Colonic mucosa (tissue), 4 donors: ENCODE measurements at places on chromosomes 6 and 20.
A peak's percentile ranks its signal among the peaks of the same experiment; 100 is the strongest.

DNA sequence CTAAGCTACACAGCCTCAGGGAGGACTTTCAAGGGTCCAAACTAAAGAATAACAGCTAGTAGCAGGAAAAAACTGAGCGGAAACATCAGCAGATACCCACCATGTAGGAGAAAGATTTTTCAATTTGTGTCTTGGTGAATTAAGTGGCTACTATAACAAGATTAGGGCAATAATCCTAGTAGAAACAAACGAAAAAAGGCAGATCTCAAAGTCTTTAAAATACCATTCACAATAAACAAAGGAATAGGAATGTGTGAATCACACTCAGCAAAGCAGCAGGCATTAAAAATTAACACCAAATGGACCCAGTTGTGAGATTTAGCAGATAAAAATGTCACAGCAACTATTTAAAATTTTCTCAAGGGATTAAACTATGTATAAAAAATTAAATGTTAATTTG lies 761.2 kb downstream of the TENT5A start:
- no peak for DNase-seq

DNA sequence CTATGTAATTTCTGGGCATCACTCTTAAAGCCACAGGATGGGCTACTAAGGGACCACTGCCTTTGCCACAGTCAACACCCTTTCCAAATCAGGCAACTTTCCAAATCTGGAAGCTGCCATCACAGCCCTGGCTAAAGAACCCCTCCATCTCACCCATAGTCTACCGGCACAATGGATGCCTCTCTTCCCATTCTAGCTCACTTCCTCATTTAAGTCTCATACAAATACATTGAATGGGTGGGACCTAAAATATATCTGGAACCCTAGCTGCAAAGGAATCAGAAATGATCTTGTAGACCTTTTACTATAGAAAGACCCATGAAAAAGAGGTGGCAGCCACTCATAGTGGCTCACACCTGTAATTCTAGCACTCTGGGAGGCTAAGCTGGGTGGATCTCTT lies 3.3 kb upstream of the TREML4 start:
- no peak for DNase-seq

GRCh38 chr20:62723351-62723750 lies 14.7 kb downstream of the NTSR1 start:
- DNase-seq = no peak

GRCh38 chr6:11223286-11223864 lies 9.1 kb downstream of the NEDD9 start:
- no peak for DNase-seq

GRCh38 chr20:52082612-52083011 lies 109.0 kb downstream of the ZFP64 start:
- no peak for DNase-seq

GRCh38 chr20:58714923-58715351 lies 22.3 kb downstream of the NPEPL1 start:
- peak; percentile 9 for DNase-seq

GRCh38 chr20:57649617-57650015 lies 29.4 kb upstream of the ZBP1 start:
- no peak for DNase-seq
